ENCODE measurements at places on chromosomes 6 and 20.

DNA sequence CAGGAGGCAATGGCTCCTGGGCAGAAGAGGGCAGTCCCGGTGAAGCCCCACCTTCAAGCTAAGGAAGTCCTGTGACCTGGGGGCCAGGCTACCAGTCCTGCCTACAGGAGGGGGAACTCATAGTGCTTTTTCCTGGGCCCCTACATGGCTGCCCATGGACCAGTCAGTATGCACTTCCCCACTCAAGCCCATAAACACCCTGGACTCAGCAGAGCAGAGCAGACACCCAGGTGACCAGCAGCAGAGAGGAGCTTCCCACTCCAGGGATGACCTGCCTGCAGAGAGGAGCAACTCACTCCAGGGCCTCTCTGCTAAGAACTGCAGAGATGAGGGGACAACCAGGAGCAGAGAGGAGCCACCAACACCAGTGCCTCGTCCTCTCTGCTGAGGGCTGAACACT, 14.3 kb upstream of the ABCC10 start:
- no peak for DNase-seq

GRCh38 chr6:11143394-11144371, 32.2 kb upstream of the ERVFRD-1 start:
- no peak for DNase-seq

GRCh38 chr20:56522311-56522710, 2.2 kb upstream of the FAM209A start:
- DNase-seq, result no peak

DNA sequence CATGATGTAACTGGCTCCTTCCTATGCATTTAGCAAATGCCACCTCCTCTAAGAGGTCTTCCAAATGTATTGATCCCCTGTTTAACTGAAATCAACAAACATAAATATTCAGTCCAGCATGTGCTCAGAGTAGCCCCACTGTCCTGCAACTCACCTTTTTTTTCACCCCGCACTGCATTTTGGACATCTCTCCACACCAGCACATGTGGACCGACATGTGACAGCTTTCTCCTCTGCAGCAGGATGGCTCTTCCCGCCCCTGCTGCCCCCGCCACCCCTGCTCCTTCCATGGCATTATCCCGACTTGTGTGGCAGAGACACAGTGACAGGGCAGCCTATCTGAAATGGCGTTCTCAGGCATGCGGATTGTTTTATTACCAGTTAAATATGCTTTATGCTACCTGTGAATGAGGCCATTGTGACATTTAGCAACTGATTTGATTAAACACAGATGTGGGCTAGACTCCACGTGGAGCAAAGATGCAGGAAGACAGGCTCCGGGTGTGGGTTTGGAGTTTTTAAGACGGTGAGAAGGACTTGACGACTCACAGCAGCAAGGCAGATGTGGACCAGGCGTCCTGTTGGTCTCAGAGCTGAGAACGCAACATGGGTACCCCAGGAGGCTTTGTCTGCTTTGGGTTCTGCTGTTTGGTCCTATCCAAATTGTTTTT, 161.2 kb downstream of the EYA2 start:
- no peak for DNase-seq

DNA sequence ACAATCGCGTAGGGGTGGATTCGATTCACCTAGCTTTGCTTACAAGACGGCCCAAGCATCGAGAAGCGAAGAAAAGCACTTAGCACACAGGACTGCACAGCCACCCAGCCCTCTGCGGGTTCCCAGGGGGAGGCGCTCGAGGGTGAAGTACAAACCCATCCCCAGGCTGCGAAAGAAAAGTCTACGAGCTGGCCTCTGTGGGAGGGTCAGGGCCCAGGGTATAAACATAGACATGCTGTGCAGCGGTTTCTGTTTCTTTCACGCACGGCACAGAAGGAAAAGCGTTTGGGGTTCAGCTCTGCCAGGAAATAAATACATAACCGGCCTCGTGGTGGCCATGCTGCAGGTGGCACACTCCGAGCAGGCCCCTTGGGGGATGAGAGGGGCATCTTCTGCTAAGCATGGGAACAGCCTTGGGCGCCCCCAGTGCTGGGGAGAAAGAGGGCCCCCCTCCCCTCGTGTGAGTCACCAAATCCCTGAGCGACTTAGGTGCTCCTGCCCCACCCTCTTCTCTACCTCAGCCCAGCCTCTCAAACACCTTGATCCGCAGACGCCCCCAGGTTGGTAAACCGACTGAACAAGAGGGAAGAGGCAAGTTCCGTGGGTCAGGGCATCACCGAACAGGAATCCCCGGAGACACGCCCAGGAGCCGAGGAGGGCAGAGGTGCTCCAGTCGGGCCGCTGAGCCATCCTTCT, 91.6 kb upstream of the RIPOR2 start:
- DNase-seq, result peak; percentile 59

DNA sequence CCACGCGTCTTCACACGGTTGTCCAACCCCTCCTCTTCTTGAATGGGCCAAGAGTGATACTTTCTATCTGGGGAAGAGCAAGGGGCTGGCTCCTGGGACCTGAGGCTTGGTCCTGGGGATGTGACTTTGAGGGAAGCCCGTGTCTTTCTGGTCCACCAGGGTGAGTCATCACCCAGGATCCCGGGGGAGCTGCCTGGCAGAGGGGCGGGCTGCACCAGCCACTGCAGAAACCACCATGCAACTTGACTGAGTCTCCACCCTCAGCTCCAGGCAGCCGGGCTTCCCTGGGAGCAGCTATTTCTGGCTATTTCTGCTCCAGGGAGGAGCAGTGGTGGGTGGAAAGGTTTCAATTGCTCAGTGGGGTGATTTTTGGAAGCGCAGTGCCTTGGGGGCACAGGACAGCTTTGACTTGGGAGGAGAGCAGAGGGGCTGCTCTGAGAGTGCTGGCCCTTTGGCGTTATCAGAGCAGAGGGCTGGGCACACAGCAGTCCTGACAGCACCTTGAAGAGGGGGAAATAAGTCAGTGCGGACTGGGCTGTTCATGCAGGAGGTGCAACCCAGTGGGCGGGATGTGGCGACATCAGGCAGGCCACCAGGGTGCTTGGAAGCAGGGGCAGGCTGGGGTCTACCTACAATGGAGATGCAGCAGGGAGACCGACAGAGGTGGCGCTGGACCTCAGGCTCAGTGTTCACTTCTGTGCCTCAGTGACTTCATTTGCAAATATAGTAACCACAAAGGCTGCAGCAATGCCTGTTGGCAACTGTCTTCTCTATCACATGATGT, 45.1 kb upstream of the FAM83D start:
- DNase-seq, result peak; percentile 58

Measured in activated B cell treated with CpG ODN at 0.5 μM for 24 hours (primary cell).